ENCODE measurements at places on chromosomes 7 and 10.

- DNase-seq: no peak
Observed at GRCh38 chr10:122120008-122120744, 131.2 kb downstream of the TACC2 start.

DNA sequence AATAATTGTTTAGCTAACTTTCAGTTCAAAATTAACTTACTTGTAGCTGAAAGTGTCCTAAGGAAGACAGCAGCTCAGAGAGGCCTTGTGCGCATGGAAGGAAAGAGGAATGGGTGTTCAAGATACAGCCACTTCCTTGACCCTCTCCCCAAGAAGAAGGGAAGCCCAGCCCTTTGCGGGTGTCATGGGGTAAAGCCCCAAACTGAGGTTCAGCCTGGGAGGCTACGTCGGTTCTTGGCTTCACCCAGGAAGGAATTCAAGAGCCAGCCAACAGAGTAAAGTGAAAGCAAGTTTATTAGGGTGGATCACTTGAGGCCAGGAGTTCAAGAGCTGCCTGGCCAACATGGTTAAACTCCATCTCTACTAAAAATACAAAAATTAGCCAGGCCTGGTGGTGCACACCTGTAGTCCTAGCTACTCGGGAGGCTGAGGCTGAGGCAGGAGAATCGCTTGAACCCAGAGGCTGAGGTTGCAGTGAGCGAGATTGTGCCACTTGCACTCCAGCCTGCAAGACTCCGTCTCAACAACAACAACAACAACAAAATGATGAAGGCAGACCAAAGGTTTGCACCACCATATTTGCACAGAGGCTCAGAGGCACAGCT, 15.9 kb downstream of the GPRIN2 start:
- no peak for DNase-seq

DNA sequence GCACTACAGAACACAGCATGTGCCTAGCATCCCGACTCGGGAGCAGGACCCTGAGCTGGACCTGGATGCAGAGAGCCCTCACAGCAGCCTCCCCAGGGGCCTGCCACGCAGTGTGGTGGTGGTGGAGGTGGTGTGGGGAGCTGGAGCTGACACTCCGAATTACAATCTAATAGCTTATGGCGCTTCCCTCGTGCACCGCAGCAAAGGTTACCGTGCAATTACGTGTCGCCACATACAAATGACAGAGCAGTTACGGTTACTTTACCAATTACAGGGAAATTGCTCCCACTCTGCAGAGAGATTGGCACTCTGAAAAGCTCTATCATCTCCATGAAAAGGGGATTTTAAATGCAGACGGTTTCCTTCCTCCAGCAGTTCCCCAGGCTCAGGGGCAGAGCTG, 81.8 kb downstream of the PLXNA4 start:
- DNase-seq: no peak

- no peak for DNase-seq
Observed at GRCh38 chr7:27745064-27745583, 5.2 kb downstream of the TAX1BP1 start.

GRCh38 chr10:114685456-114685855, 27.4 kb upstream of the ABLIM1 start:
- no peak for DNase-seq
